ENCODE measurements at places on chromosomes 2 and 18. TPM values are rescaled to one million over a fixed set of nuclear protein-coding genes. Genes with fewer than 3 reads are reported as not detected.

GRCh38 chr2:70936979-70937811 lies 1.5 kb downstream of the ATP6V1B1 start:
- no peaks in the 10 kb centered on the region for H3K4me1 ChIP-seq
- no peak overlapping the region for H3K27ac ChIP-seq
- DNase-seq, result no peak
- H3K4me3 ChIP-seq, result no peak overlapping the region

The REEP1 gene
- not detected for total RNA-seq

GRCh38 chr2:2787301-2787907 lies 456.3 kb upstream of the MYT1L start:
- no peak for DNase-seq
- no peaks in the 10 kb centered on the region for H3K4me1 ChIP-seq
- no peaks in the 10 kb centered on the region for H3K36me3 ChIP-seq

The ZNF2 gene
- total RNA-seq, result 1.8 TPM

GRCh38 chr2:194709840-194710239 lies 947.2 kb upstream of the SLC39A10 start:
- H3K27ac ChIP-seq, result no peak overlapping the region
- no peaks in the 10 kb centered on the region for H3K27me3 ChIP-seq
- no peak for DNase-seq

- H3K27me3 ChIP-seq, result no peaks in the 10 kb centered on the region
- no peaks in the 10 kb centered on the region for H3K36me3 ChIP-seq
- H3K27ac ChIP-seq, result no peak overlapping the region
- no peak overlapping the region for H3K4me3 ChIP-seq
Measured at GRCh38 chr18:24766376-24766775, 305.9 kb downstream of the HRH4 start.

The NAT8 gene
- not detected for total RNA-seq

The BCL2 gene
- total RNA-seq, result 125 TPM

- no peak overlapping the region for H3K27ac ChIP-seq
- H3K4me3 ChIP-seq, result no peak overlapping the region
- H3K4me1 ChIP-seq, result peaks cover 10% of the 10 kb centered on the region
- H3K36me3 ChIP-seq, result peaks cover 15% of the 10 kb centered on the region
Measured at GRCh38 chr18:76855594-76855993, 33.2 kb downstream of the ZNF236 start.

DNA sequence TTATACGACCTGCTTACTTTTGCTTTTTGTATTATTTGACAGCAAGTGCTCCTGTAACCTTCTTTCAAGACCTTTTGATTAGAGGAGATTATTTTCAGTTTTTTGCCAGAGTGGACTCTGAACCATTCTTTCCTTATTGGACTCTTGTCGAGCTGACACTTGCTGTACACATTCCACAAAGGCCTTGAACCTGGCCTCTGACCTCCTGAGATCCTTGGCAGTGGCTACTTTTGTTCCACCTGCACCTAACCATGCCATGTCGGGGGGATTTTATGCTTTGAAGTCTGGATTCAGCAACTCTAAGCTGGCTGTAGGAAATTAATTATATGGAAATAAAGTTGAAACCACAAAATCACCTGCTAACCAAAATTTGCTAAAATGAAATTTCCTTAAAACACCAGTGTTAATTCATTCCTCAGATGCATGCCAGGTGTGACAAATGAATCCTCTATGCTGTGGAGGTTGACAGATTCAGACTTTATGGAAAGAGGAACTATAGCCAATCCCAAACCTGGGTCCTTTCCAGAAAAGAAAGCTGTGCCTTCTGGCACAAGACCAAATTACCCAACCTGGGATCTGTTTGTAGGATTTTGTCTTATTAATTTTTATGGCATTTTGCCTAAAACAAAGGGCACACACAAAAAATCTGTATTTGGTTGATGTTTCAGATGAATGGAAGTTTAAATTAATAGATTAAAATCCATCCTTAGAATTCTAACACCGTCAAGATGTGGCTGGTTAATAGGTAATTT lies 110.4 kb downstream of the CDC42EP3 start:
- H3K4me1 ChIP-seq, result no peaks in the 10 kb centered on the region
- H3K36me3 ChIP-seq, result no peaks in the 10 kb centered on the region
- no peak overlapping the region for H3K4me3 ChIP-seq
- H3K27ac ChIP-seq, result no peak overlapping the region
- no peak for DNase-seq

DNA sequence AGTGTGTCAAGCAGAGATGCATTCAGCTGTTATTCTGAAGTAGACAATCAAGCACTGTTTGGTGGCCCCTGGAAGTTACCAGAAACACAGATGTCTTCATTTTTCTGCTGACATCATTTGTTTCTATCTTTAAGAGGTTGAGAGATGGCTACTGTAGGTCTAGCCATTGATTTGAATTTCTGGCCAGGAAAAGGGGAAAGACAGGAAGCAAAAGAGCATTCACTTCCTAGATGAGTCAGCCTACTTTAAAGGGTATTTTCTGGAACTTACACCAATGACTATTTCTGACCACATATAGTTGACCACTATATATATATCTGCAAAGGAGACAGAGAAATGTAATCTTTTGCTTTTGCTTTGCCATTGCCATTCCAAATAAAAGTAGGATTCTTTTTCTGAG lies 900.1 kb upstream of the SOX11 start:
- no peak overlapping the region for H3K27ac ChIP-seq
- no peak for DNase-seq
- H3K36me3 ChIP-seq, result no peaks in the 10 kb centered on the region
- H3K4me1 ChIP-seq, result no peaks in the 10 kb centered on the region

DNA sequence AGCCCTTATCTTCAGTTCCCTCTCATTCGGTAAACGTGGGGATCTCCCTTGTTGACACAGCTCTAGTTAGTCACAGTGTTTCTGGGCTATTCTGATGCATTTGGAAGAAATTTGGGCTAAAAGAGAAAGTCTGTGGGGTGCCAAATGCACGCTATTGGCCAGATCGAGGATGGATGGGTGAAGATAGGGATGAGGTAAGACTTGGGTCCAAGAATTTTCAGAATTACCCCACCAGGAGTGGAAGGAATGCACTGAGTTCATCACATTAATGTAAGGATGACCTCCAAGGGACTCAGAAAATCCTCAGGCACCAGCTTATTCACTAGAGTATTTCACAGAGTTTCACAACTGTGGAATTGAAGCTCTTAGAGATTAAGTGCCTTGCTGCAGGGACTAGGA lies 49.3 kb downstream of the NRP2 start:
- H3K36me3 ChIP-seq, result no peaks in the 10 kb centered on the region
- H3K4me1 ChIP-seq, result no peaks in the 10 kb centered on the region
- no peak for DNase-seq
- H3K27me3 ChIP-seq, result no peaks in the 10 kb centered on the region
- no peak overlapping the region for H3K27ac ChIP-seq

- peak overlapping the region; percentile 86 for H3K4me3 ChIP-seq
- no peak for DNase-seq
- peak overlapping the region; percentile 91 for H3K27ac ChIP-seq
- H3K4me1 ChIP-seq, result peaks cover 14% of the 10 kb centered on the region
- H3K27me3 ChIP-seq, result no peaks in the 10 kb centered on the region
Measured at GRCh38 chr2:55518841-55519165, 715 bp upstream of the CFAP36 start.

The OSBPL1A gene
- total RNA-seq, result 2.7 TPM

- peaks cover 76% of the 10 kb centered on the region for H3K4me1 ChIP-seq
- no peaks in the 10 kb centered on the region for H3K27me3 ChIP-seq
- DNase-seq, result peak; percentile 22
- peaks cover 15% of the 10 kb centered on the region for H3K36me3 ChIP-seq
- H3K27ac ChIP-seq, result peak overlapping the region; percentile 83
Measured at GRCh38 chr2:143254110-143254509, 124.9 kb downstream of the ARHGAP15 start.

GRCh38 chr2:220619525-220620220 lies 952.4 kb downstream of the EPHA4 start:
- no peaks in the 10 kb centered on the region for H3K27me3 ChIP-seq
- DNase-seq, result no peak
- no peaks in the 10 kb centered on the region for H3K4me1 ChIP-seq
- H3K36me3 ChIP-seq, result no peaks in the 10 kb centered on the region

DNA sequence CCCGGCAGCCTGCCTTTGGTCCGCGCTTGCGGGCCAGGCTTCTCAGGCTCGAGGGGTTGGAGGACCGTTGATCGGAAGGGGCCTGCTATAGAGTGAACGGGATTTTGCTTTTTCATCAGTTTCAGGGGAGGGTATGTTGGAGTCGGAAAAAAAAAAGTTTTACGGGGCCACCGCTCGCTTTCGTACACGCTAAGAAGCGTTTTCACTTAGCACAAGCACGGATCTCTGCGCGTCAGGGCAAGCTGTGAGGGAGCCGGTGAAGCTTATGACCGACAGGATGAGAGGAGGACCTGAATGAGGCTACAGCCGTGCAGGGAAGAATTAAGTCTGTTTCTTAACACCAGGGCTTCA lies 443 bp downstream of the CPSF3 start:
- no peak for DNase-seq
- H3K36me3 ChIP-seq, result peaks cover 3% of the 10 kb centered on the region
- peak overlapping the region; percentile 86 for H3K27ac ChIP-seq
- H3K4me1 ChIP-seq, result peaks cover 38% of the 10 kb centered on the region

The ZNF396 gene
- total RNA-seq, result not detected

- no peak for DNase-seq
- no peaks in the 10 kb centered on the region for H3K27me3 ChIP-seq
- H3K4me1 ChIP-seq, result no peaks in the 10 kb centered on the region
- H3K4me3 ChIP-seq, result no peak overlapping the region
- H3K36me3 ChIP-seq, result no peaks in the 10 kb centered on the region
Measured at GRCh38 chr2:206345606-206346005, 71.1 kb downstream of the ZDBF2 start.

DNA sequence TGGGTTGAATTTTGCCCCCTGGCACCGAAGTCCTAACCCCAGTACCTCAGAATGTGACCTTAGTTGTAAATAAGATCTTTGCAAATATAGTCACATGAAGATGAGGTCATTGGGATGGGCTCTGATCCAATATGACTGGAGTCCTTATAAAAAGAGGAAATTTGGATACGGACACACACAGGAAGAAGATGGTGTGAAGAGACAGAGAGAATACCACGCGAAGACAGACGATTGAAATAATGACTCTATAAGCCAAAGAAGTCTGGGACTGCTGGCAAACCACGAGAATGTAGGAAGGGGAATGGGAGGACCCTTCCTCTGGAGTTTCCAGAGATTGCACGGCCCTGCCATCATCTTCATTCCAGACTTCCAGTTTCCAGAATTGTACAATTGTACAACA lies 98.6 kb downstream of the CPO start:
- no peaks in the 10 kb centered on the region for H3K4me1 ChIP-seq
- H3K27me3 ChIP-seq, result no peaks in the 10 kb centered on the region
- no peaks in the 10 kb centered on the region for H3K36me3 ChIP-seq

DNA sequence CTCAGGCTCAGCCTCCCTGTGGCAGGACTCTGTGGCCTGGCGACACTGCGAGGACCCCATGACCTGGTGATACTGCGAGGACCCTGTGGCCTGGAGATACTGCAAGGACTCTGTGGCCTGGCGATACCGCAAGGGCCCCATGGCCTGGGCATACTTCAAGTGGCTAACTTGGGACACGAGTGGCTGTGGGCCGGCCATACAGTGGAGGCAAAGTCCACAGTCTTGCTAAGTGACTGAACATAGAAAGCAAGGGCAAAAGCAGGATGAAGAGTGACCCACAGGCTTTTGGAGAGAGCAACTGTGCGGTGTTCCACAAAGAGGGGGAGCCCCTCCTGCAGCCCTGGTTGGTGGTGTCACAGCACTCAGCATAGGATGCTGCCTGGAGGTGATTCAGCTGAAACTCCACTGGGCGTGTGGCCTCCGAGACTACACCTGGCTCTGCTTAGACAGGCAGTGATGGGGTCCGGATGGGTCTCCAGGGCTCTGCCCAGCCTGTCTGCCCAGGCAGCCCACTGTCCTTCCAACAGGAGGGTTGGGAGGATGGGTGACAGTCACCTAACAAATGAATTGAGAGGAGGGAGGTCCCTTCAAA lies 691.0 kb upstream of the HS6ST1 start:
- no peaks in the 10 kb centered on the region for H3K36me3 ChIP-seq
- H3K27me3 ChIP-seq, result no peaks in the 10 kb centered on the region
- no peaks in the 10 kb centered on the region for H3K4me1 ChIP-seq
- no peak overlapping the region for H3K4me3 ChIP-seq
- DNase-seq, result no peak

- H3K4me1 ChIP-seq, result no peaks in the 10 kb centered on the region
- H3K4me3 ChIP-seq, result no peak overlapping the region
- no peak overlapping the region for H3K27ac ChIP-seq
Measured at GRCh38 chr2:10231551-10232085, 71.1 kb upstream of the HPCAL1 start.

The CRYBA2 gene
- not detected for total RNA-seq

Measured in CD4-positive, CD25-positive, alpha-beta regulatory T cell (primary cell).